ENCODE measurements at places on chromosomes 6 and 20.

DNA sequence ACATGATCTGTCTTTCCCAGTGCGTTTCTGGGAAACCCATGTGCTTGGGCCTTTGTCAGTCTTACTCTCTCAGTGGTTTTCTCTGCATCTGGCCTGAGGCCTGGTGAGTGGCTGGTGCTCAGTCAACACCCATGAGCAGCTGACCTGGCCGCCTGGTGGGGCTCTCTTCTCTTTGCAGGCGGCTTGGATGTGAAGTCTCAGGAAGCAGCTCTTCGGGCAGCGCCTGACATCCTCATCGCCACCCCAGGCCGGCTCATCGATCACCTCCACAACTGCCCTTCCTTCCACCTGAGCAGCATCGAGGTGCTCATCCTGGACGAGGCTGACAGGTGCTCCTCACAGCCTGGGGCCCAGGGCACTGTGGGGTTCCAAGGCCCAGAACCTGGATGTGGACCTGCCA is 10.8 kb downstream of the DDX27 start:
- no peak for DNase-seq

GRCh38 chr20:45781391-45781931 is 10.2 kb downstream of the WFDC3 start:
- DNase-seq = peak; percentile 92

GRCh38 chr20:45365444-45365970 is 2.6 kb downstream of the SYS1 start:
- no peak for DNase-seq

DNA sequence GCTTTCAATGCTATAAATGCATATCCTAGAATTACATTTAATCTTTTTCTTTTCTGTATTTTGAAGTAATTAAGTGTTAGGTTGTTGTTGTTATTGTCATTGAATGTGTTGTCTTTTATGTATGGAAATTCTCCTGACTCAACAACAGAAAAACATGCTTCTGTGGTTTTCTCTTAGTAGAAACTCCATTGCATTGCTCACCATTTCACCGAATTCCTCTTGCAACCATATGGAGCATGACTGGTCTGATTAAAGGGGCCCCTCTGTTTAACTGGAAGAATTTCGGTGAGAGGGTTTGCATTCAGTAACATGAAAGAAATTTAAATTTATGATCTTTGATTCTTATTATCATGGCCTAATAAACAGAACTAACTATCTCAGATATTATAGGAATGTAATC is 454.3 kb upstream of the JARID2 start:
- DNase-seq = no peak

GRCh38 chr6:34032856-34033255 is 113.0 kb downstream of the GRM4 start:
- no peak for DNase-seq

GRCh38 chr20:49886571-49887213 is 28.6 kb downstream of the SPATA2 start:
- DNase-seq = no peak

GRCh38 chr6:30744054-30744805 is at the start of gene IER3:
Gene IER3 (minus strand): TSS chr6:30744547. CDS start chr6:30744518, 29 bp downstream.
- DNase-seq = peak; percentile 96

DNA sequence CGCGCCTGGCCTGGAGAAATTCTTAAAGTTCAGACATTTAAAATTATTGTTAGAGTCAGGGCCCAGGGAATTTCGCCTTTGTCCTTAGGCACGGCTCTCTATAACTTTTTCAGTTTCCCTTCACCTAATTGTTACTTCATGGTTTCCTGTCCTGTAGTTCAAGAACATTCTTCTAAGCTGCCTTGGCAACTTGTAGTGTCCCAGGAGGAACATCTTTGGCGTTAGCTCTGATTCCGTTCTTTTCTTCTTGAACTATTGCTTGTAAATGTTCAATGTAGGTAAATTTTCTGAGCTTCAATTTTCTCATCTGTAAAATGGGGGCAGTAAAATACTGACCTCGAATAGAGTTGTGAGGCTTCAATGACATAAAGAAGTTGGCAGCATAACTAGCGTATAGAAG is 41.8 kb downstream of the TIAM2 start:
- DNase-seq = no peak

DNA sequence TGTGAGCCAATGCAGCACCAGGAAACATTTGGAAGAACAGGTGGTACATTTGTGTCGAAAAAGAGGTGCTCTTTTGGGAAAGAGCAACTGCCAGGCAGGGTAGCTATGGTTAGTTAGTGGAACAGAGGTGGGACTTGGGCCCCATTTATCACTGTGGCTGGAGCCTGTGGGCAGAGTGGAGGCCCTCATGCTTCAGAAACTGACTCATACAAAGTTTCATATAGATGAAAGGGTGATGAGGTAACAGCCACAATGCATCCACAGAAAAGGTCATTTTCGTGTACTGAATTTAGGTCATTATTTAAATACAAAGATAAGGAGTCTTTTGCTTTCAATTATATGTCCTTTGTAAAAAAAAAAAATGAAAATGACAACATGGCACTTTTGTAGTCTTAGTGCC is 76.4 kb upstream of the HS3ST5 start:
- DNase-seq = no peak

DNA sequence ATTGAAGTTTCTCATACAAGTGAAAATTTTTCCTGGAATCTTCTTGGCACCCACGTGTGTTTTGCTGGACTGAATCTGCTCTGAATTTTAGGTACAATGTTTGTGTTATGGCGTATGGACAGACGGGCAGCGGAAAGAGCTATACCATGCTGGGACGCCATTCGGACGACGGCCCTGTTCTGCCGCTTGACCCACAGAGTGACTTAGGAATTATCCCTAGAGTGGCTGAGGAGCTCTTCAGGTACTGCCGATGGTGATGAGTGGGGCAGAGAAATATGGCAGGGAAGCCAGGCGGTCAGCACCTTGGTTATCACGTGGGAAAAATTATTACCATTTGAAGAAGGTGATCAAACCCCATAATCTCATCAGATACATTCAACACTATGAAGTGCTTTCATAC is 36.3 kb downstream of the KIF25 start:
- DNase-seq = no peak

- no peak for DNase-seq
Measured at GRCh38 chr20:6884114-6884513, 116.6 kb downstream of the BMP2 start.

DNA sequence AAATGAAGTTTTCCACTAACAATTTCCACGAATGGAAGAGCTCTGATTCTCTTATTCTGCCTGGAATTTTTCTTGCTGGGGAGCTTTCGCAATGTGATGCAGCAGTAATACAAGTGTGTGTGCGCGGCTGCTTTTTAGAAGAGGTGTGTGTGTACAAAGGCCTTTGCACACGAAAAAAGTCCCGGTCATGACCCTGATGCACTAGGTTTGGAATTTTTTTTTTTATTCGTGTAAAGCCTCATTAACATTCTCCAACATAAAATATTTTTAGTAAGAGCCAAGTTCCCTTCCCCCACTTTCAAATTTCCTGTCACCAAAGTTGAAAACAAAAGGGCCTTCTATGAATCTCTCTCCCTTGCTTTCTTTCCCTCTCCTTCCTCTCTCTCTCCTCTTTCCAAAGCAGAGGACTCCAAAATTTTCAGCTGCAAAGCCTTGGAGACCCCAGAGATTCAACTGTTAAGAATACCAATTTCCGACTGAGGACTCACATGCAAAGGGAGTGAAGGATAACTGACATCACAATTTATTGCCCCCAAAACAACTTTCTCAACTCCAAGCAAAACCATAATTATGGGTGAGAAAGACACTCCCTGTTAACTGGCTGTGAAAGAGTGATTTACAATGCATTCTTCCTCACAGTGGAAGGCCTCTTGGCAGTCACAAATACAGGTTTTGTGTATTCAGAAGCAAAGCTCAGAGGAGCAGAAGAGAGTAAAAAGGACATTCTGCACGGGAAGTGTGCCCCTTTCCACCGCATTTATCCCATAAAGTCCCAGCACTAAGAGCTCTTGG is 421.2 kb upstream of the JARID2 start:
- DNase-seq = no peak

DNA sequence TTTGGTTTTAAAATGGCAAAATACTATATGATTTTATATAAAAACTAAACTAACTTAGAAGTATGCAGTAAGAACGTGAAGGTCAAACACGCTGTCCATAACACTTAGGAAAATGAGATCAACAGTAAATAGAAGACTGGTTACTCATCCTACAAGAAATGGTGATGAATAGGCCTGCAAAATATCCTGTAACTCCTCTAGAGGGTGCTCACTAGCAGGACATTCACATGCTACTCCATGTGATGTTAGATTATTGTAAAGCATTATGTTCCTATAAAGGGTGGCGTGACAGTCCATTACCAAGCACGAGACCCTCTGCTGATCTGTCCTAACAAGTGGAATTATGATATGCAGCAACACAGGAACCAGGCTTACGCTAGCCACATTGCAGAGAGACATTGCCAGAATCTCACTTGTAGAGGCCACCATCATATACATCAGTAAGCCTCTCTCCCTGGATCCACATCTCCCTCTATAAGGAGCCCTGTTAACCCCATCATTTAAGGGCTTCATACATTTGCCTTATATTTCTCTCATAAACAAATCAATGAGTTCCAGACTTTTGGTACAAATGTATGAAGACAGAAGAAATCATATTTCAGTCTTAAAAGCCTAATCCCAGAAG is 18.0 kb upstream of the DEFB129 start:
- DNase-seq = peak; percentile 38

DNA sequence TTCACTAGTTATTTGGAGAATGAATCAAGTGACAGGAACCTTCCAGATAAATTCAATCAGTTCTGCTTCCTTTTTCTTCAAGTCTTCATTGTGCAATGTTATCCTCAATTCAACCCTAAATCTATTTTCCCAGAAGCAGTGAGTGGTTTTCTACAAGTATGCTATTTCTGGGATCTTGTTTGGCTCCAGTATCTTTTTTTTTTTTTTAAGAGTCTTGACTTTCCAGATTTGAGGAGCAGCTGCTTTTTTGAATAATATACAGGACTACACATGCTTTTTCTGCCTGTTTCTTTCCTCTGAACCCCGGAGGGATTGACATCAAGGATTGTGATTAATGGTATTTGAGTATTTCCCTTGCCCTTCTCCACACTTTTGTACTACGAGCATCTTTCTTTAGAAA is 339.2 kb upstream of the JAG1 start:
- no peak for DNase-seq

DNA sequence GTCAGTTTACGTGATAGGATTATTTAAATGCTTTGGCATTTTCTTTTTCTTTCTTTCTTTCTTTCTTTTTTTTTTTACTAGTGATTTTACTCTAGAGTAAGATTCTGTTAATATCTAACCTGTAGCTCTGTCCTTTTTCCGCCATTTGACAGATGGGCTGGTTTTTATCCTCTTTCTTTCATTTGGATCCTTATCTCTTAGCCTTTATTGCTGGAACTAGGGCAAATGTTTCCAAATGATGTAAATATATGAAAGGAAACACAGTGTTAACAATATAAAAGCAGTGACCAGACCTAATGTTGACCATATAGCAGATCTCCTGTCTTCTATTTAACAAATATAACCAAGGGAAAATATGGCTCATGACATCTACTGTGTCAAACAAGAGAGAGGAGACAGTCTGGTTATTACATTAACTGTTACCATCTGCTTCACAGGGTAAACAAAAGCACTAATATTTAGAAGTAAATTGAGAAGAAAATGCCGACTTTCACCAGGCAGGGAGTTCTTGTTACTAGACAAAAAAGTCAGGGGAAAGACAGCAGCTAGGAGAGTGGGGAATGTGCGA is 59.8 kb upstream of the GCLC start:
- DNase-seq = no peak

DNA sequence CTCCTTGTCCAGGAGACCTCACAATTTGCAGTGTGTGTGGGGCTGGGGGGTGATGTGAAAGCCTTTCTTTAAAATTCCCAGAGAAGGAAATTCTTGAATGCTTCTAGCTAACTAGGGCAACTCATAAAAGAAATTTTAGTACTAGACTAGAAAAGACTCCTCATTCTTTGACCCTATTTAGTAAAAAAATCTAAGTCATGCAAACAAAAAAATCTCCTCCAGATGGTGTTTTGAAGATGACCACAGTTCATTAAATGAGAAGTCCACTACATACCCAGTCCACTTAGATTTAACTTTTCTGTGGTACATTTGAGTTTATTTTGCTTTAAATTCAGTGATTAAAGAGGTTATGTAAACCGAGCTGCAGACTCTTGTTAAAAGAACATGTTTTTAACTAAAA is 67.5 kb downstream of the NDUFAF5 start:
- no peak for DNase-seq

DNA sequence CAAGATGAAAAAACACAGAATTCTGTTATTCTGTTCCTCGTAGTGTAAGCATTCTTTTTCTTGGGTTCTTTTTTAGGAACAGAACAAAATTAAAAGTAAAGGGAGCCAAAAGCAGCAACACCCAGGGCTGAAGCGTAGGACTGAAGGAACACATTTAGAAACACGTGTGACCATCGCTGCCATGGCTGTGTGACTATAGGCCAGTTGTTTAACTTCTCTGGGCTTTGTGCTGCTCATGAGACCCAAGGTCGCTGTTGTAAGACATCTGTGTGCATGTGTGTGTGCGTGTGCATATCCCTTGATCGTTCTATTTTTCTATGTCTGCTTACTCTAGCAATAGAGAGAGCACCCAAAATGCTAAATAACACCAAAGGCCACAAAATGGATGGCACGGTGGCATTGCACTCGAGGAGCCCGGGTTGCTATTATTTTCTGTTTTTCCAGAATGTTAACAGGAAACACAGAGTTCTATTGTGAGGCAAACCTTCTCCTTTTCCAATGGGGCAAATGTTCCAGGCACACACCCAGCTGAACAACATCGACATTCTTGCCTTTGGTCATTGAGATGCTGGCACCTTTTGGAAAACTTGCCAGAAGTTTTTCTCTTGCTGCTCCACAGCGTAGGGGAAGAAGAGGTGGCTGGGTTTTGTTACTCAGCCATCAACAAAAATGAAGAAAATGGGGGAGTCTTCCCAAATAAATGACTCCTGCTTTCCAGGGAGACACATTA is 267.8 kb upstream of the ECI2 start:
- no peak for DNase-seq

DNA sequence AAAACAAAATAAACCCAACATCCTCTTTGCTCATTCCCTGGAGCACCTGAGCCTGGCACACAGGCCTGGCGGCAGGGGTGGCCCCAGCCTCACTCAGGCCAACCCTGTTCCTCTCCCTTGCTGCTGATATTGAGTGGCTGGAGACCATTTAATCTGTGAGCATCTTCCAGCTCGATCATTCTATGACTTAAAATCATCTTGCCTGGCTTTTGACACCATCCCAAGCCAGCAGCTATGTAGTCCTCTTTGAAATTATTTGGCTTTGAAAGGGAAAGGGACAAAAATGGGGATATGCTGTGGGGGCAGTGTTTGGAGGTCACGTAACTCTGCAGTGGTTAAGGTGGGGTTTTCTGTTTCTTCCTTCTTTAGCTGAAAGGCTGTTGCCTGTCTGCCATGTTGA is 22.8 kb downstream of the EZR start:
- DNase-seq = no peak
